ENCODE measurements at places on chromosomes 4 and X. TPM values are rescaled to one million over a fixed set of nuclear protein-coding genes. Genes with fewer than 3 reads are reported as not detected.
A peak's percentile ranks its signal among the peaks of the same experiment; 100 is the strongest.

GRCh38 chr4:82787342-82787741 is 11.3 kb downstream of the SCD5 start:
- DNase-seq = no peak

DNA sequence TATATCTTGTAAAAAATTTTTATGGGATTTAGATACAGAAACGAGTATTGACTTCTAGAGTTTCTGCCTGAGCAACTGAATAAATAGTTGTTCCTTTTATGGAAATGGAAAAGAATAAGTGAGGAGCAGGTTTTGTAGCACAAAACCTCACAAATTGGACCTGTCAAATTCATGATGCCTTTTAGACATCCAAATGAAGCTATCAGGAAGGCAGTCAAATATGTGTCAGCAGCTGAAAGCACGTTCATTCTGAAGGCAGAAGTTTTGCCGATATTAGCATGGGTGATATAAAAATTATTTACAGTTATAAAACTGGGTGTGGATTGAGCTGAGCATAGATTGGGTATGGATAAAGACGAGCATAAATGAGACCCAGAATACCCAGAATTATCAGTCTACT is 374.0 kb downstream of the EPHA5 start:
- DNase-seq = no peak

- no peak for DNase-seq
Observed at GRCh38 chr4:140222171-140222570, 68.2 kb upstream of the MAML3 start.

DNA sequence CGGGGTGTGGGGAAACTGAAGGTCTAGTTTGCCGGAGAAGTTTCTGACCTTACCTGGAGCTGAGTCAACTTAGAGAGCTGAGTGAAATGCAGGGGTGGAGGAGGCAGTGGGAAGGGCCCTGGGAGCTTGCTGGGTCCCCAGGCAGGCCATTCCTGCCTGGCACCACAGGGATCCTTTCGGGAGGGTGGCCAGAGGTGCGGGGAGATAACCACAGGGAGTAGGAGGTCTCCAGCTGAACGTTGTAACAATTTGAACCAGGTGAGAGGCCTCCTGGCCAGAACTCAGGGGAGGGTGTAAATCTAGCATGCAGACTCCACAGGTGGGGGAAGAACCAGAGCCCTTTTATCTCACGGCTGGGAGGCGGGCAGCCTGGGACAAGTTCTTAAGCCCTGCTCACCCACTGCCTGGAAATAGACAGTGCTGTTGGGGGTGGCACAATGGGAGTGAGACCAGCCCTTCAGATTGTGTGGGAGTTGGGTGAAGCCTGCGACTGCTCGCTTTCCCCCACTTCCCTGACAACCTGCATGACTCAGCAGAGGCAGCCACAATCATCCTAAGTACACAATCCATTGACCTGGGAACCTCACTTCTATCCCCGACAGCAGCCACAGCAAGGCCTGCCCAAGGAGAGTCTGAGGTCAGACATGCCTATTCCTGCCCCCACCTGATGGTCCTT is 247.4 kb downstream of the ADGRA3 start:
- DNase-seq = no peak

- DNase-seq = peak; percentile 53
Observed at GRCh38 chrX:134688031-134688823, 30.0 kb upstream of the PLAC1 start.

Gene GLRA2
- 0.13 TPM for polyA plus RNA-seq

Data from muscle of leg (tissue), 16 donors.